Epithelial cell of proximal tubule (primary cell): ENCODE measurements at places on chromosomes 16 and 17. TPM values are rescaled to one million over a fixed set of nuclear protein-coding genes. Genes with fewer than 3 reads are reported as not detected.

- no peak for DNase-seq
These were observed 4.5 kb upstream of the UNC13D start for GRCh38 chr17:75848523-75849278.

The RTN4RL1 gene
- total RNA-seq, result not detected in 2 replicates

- no peak for DNase-seq
These were observed 96.6 kb downstream of the METRNL start for GRCh38 chr17:83175822-83176622.

DNA sequence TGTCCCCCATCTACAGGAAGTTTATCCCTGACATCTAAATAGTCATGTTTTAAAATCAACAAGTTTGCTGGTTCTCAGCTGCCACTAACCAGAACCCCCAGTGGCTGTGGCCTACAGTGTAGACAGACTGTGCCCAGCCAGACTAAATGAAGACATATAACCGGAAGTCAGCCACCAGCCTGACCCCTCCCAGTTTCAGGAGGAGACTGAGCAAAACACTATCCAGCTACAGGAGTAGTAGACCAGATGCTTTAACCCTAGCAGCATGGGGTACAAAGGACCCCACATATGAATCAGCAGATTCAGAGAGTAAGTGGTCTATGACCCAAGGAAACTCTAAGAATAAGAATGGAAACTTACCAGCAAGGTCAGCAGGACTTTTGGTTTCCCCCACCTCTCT, 83.4 kb downstream of the HIC1 start:
- DNase-seq, result no peak

The ZPBP2 gene
- total RNA-seq, result not detected in 2 replicates

The C17orf78 gene
- total RNA-seq, result not detected in 2 replicates

The SSTR5 gene
- total RNA-seq, result not detected in 2 replicates
